ENCODE measurements at places on chromosomes 2 and 18.

- no peak for DNase-seq
These were observed 22.6 kb downstream of the RAD51AP2 start for GRCh38 chr2:17495590-17495989.

DNA sequence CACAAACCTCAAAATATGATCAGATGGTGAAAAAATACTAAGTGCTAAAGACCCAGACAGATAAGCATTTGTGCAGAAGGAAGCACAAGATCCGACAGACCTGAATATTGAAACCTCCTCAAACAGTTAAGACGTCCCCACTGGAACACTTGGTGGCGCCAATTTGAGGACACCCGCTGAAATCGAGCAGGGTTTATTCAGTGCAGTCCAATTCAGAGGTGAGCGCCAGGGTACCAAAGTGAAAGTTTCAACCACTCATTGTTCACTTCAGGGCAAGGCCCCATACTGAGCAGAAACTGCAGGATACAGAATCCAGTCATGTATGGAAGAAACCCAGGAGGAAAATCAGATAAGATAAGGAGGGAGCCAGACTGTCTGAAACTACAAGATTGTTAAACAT, 417.6 kb downstream of the LRRTM4 start:
- no peak for DNase-seq

DNA sequence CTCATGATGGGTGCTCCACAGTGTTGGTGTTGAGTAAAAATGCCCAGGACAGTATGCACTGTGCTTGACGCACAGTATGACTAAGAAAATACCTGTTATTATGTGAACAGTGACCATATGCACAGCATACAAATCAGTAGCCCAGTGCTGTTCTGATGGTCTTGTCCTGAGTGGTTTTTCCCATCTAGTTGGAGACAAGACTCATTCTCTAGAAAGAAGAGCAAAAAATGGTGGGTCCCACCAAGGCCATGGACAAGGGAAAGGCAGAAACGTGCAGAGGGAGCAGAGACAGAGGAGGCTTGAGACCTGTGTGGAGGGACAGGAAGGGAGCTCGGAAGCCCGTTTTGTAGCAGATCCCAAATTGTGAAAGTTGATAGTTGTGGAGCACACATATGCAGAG, 987 bp upstream of the SMIM21 start:
- DNase-seq, result no peak

GRCh38 chr2:34387536-34387935, 788.4 kb upstream of the FAM98A start:
- no peak for DNase-seq

DNA sequence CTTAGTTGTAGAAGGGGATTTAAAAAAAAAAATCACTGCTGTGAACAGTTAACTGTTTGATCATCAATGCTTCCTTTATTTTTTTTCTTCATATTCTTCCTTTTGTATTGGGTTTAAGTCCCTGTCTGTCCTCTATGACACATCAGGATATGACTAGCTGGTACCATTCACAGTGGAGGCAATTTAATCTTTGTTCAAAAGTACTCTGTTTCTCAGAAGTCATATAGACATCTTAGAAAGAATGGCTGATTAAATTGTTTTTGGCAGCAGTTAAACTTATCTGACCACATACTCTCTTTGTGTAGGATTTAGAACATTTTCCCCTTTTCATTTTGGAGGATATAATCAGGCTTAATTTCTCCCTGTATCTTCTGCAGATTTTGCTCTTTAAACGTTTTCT, 807.8 kb upstream of the CDH2 start:
- no peak for DNase-seq

GRCh38 chr2:59018737-59019136, 777.6 kb upstream of the FANCL start:
- no peak for DNase-seq

GRCh38 chr2:98347298-98348065, 1.2 kb downstream of the CNGA3 start:
- no peak for DNase-seq

All from CD4-positive, alpha-beta T cell treated with Interleukin-12 subunit alpha and Interleukin-12 subunit beta, for 1 hour (primary cell).